ENCODE measurements at places on chromosomes 1 and 21.

GRCh38 chr21:36698981-36699545 is at the start of gene SIM2:
SIM2 (plus strand) TSS chr21:36699115; CDS start chr21:36699747, 632 bp downstream.
- DNase-seq = no peak

- DNase-seq = no peak
Observed at GRCh38 chr1:41286992-41287391, 44.9 kb upstream of the SCMH1 start.

DNA sequence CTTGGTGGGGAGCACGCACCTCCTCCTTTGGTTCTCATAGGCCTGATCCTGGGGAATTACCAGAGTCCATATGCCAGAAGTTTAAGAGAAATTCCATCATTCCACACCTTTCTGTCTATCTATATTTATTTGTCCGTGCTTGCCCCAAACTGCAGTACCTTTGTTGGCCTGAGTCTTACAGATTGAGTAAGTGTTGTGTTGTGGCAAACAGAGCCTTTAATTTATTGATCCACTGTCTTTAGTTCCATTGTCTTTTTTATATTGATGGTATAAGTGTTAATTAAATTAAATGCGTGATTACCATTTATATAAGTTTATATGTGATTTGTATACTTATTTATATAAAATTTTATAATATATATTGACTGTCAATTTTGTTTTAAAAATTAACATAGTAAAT is 4.9 kb downstream of the SH3BGR start:
- no peak for DNase-seq

- DNase-seq = no peak
Observed at GRCh38 chr1:20443703-20444586, 42.1 kb downstream of the CAMK2N1 start.

DNA sequence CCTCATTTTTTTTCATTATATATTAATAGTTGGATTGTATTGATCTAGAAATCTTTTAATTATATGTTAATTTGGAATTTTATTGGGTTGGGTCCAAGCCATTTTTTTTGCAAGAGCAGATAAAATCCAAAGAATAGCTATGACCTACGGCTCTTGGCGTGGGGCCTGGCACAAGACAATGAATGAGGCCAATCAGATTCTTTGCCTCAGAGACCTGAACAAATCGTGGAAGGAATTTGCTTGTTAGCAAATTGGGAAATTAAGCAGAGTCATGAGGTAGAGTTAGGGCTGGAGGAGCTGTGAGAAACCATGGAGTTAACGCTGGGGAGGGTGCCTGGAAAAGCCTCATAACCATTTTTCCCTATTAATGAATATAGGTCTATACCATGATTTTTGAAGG is 40.1 kb downstream of the CAMSAP2 start:
- DNase-seq = no peak

DNA sequence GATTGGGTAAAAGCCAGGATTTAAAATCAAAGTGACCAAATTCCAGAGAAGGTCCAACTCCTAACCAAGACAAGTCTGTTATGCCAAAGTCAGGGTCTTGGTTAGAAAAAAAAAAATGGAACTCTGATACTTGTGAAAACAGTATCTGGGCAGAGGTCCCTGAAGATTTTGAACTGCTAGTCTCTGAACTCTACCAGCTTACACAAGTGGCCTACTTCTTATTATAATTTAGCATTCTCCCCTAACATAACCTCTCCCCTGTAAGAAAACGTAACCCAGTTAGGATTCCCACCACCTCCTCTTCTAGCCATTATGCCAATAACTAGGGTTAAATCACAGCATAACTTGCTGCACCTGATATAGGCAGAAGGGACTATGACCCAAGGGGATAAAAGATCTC is 220.5 kb downstream of the COL24A1 start:
- no peak for DNase-seq

DNA sequence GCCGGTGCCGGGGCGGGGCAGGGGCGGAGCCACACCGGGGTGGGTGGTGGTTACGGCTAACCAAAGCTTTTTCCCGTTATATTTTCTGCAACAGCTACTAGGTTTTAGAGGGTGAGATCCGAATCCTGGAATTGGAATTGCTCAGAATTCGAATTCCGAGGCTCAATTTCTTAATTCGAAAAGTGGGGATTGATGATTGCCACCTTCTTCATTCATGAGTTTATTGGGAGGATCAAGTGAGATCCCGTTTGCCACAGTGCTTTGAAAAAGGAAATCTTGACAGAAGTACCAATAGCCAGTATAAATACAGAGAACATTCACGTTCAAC is 207 bp upstream of the SVBP start:
- no peak for DNase-seq

Measured in stimulated activated naive CD4-positive, alpha-beta T cell (primary cell).